ENCODE measurements at places on chromosomes 5 and 9. TPM values are rescaled to one million over a fixed set of nuclear protein-coding genes. Genes with fewer than 3 reads are reported as not detected.

- DNase-seq: no peak
- H3K4me3 ChIP-seq: no peak overlapping the region
- no peaks in the 10 kb centered on the region for H3K27me3 ChIP-seq
Observed at GRCh38 chr5:150299571-150300327, 3.0 kb downstream of the ARSI start.

- H3K4me1 ChIP-seq: peaks cover 65% of the 10 kb centered on the region
- peak overlapping the region; percentile 89 for H3K4me3 ChIP-seq
- no peaks in the 10 kb centered on the region for H3K27me3 ChIP-seq
- peak overlapping the region; percentile 99 for H3K27ac ChIP-seq
Observed at GRCh38 chr5:43041110-43041668, 1.1 kb upstream of the ANXA2R start.

The PCDHGA4 gene
- total RNA-seq: 0.72 TPM

The ST6GALNAC6 gene
- 54.3 TPM for total RNA-seq

DNA sequence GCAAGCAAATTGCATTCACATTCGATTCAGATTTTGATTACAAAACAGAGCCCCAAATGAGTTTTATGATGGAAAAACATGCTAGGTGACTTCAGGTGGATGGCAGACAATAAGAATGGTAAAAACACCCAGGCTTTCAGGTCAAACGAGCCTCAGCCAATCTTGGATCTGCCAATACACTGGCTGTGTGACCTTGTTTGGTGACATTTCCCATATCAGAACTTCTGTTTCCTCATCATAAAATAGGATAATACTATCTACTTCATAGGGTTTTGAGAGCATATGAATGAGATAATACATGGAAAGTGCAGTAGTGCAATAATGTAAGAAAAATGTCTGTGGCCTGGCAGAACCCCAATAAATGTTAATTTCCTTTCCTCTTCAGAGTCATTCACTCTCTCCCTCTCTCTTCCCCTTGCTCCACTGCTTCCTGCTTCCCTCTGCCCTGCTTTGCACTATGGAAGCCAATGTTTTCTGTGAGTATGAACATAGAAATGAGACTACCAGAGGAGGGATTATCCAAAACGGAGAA is 54.7 kb downstream of the SH3RF2 start:
- peaks cover 2% of the 10 kb centered on the region for H3K36me3 ChIP-seq
- no peak for DNase-seq
- H3K4me3 ChIP-seq: no peak overlapping the region
- no peaks in the 10 kb centered on the region for H3K27me3 ChIP-seq
- H3K4me1 ChIP-seq: no peaks in the 10 kb centered on the region

GRCh38 chr5:78698191-78698791 is 49.7 kb upstream of the LHFPL2 start:
- peak overlapping the region; percentile 66 for H3K27ac ChIP-seq
- peaks cover 7% of the 10 kb centered on the region for H3K36me3 ChIP-seq

GRCh38 chr9:124216474-124217176 is 41.1 kb upstream of the NEK6 start:
- H3K27me3 ChIP-seq: no peaks in the 10 kb centered on the region
- no peaks in the 10 kb centered on the region for H3K36me3 ChIP-seq
- no peak overlapping the region for H3K27ac ChIP-seq
- peaks cover 25% of the 10 kb centered on the region for H3K4me1 ChIP-seq
- peak; percentile 39 for DNase-seq
- H3K4me3 ChIP-seq: no peak overlapping the region

DNA sequence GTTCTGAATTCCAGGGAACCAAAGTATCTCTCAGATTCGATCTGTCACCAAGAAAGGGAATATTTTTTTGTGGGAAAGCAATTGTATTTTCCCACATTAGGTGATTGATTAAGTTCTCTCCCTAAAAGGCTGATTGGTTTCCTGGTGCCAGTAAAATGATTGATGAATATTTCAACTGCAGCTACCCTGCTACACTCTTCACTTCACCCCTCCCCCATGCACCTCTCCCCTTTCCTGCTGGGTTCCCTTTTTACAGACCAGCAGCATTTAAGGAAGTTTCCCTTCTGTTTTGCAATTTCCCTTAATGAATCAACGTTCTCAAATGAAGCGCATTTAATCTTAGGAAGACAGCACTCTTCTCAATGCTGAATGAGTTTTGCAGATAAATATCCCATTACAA is 13.1 kb downstream of the NR6A1 start:
- H3K4me3 ChIP-seq: no peak overlapping the region
- no peak overlapping the region for H3K27ac ChIP-seq
- H3K27me3 ChIP-seq: peaks cover 36% of the 10 kb centered on the region
- peaks cover 6% of the 10 kb centered on the region for H3K4me1 ChIP-seq
- no peaks in the 10 kb centered on the region for H3K36me3 ChIP-seq

DNA sequence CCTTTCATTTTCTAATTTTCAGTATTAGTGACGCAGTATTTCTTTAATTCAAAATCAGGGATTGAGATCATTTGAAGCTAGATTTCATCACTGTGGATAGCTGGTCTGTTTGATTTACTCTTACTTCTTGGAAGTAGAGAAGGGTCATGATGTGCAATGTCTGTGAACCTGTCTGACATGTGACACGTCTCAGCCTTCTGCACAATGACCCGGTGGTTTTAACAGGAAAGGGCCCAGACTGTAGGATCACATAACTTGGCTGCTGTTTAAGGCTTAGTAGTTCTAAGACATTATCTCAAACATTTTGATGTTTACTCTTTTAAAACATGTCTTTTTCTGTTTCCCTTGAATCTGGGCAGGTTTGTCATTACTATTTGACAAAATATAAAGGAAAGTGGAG is 823.3 kb upstream of the NUDT12 start:
- no peak overlapping the region for H3K27ac ChIP-seq
- no peaks in the 10 kb centered on the region for H3K36me3 ChIP-seq
- no peak overlapping the region for H3K4me3 ChIP-seq
- no peak for DNase-seq

- peaks cover 14% of the 10 kb centered on the region for H3K27me3 ChIP-seq
- no peak overlapping the region for H3K4me3 ChIP-seq
- peaks cover 37% of the 10 kb centered on the region for H3K4me1 ChIP-seq
- H3K36me3 ChIP-seq: no peaks in the 10 kb centered on the region
Observed at GRCh38 chr5:82570-82969, 9.4 kb upstream of the PLEKHG4B start.

- no peak overlapping the region for H3K4me3 ChIP-seq
- H3K27me3 ChIP-seq: no peaks in the 10 kb centered on the region
- no peak overlapping the region for H3K27ac ChIP-seq
- DNase-seq: no peak
- H3K4me1 ChIP-seq: peaks cover 18% of the 10 kb centered on the region
Observed at GRCh38 chr5:125370461-125371205, 624.2 kb upstream of the ZNF608 start.

- DNase-seq: no peak
- no peaks in the 10 kb centered on the region for H3K36me3 ChIP-seq
- peak overlapping the region; percentile 14 for H3K27ac ChIP-seq
Observed at GRCh38 chr9:1231998-1232919, 182.1 kb downstream of the DMRT2 start.

The LSM11 gene
- 9.9 TPM for total RNA-seq

DNA sequence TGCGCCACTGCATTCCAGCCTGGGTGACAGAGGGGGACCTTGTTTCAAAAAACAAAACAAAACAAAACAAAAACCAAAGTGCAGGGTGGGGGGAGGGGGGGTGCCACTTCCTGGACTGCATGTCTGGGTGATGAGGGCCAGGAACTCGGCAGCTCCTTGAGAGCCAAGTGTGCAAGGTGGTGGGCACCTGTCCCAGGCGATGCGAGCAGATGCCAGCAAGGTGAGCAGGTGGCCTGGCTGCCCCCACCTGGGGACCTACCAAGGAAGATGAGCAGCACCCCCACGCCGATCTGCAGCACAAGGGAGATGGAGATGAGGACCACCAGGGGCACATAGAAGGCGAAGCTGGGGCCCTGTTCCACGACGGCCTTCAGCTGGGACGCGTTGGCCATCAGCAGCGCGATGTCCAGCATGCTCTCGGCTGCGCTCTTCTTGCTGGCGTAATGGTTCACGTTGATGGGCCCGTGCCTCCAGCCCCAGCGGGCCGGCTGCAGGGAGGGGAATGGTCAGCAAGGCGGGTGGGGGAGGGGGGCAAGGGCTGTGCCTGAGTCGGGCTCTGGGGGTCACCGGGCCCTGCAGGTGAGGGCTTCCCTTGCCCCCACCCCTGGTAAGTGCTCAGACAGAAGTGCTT is 7.8 kb downstream of the NINJ1 start:
- H3K36me3 ChIP-seq: peaks cover 7% of the 10 kb centered on the region
- H3K27ac ChIP-seq: no peak overlapping the region
- H3K27me3 ChIP-seq: no peaks in the 10 kb centered on the region
- H3K4me3 ChIP-seq: no peak overlapping the region
- peaks cover 43% of the 10 kb centered on the region for H3K4me1 ChIP-seq

DNA sequence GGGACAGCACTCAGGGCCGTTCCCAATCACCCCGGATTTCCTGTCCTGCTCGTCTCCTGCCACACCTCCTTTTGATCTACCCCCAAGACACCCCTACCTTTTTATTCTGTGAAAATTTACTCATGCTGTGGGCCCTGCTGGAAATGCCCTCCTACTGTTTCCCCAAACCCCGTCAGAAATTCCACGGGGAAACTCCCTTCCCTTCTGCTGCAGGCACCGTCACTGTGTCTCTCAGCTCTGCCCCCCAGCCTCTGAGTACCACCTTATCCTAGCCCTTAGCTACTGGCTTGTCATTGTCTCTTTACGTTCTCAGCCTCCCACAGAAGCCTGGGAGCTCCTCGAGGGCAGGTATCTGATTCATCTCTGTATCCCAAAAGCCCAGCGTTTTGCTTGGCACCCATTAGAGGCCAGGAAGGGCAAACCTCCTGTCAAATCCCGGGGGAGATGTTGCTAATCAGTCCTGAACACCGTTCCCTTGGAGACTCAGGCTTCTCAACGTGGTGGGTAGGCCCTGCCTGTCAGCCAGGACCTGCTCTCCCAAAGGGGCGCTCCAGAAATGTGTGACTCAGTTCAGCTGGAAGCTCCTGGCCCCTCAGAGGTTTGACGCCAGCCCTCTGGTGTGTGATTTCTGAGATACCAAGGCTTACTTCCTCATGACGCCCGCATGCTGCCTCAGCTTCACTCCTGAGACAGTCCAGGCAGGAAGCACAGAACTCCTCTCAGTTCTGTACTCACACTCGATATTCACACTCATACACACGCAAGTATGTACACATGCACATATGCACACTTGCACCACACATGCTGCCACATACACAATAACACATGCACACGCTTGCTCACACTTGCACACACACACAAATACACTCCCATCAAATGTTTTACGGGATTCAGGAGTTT is 50.7 kb upstream of the GRHPR start:
- H3K4me1 ChIP-seq: peaks cover 13% of the 10 kb centered on the region
- peaks cover 6% of the 10 kb centered on the region for H3K27me3 ChIP-seq
- no peak overlapping the region for H3K27ac ChIP-seq
- no peak overlapping the region for H3K4me3 ChIP-seq
- no peak for DNase-seq

- H3K36me3 ChIP-seq: no peaks in the 10 kb centered on the region
- no peaks in the 10 kb centered on the region for H3K4me1 ChIP-seq
- H3K27me3 ChIP-seq: no peaks in the 10 kb centered on the region
- no peak overlapping the region for H3K4me3 ChIP-seq
- H3K27ac ChIP-seq: no peak overlapping the region
- no peak for DNase-seq
Observed at GRCh38 chr5:118832974-118833373, 155.4 kb downstream of the DTWD2 start.

DNA sequence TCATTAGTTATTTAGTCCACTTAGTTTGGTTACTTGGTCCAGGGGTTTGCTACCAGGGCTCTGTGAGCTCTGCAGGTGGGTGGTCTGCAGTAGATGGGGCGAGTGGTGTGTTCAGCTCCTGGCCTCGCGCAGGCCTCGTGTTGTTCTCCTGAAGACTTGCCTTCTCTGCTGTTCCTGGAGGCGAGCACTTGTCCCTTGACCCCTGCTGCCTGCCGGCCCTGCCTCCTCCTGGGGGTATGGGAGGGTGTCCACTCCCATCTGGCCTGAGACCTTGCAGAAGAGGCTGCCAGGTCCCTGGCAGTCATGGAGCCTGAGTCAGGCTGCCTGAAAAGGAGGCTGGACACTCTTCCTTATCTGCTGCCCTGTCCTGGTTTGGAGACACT is 137.0 kb downstream of the CACNA1B start:
- H3K4me1 ChIP-seq: no peaks in the 10 kb centered on the region
- no peak for DNase-seq
- no peak overlapping the region for H3K4me3 ChIP-seq
- peaks cover 20% of the 10 kb centered on the region for H3K27me3 ChIP-seq
- H3K27ac ChIP-seq: no peak overlapping the region

DNA sequence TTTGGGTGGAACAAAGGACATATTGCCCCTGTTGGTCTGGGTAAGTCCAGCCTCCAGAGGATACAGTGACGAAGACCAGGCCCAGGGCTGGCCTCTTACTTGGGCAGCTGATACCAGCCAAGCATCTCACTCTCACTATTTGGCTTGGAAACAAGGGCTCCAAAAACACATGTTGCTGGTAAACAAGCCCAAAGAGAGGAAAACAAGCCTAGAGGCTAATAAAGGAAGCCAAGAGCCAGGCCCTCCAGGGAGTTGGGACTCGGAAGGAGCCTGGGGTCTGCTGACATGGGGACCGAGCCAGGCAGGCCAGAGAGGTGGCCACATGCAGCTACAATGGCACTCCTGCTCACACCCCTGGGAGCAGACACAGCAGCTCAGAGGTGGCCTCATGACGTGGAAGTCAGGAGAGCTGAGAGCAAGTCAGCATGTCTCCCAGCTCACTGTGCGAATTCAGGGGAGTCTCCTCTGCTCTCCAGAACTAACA is 5.7 kb downstream of the SPARC start:
- H3K36me3 ChIP-seq: peaks cover 59% of the 10 kb centered on the region
- H3K4me1 ChIP-seq: peaks cover 82% of the 10 kb centered on the region
- H3K4me3 ChIP-seq: peak overlapping the region; percentile 96
- H3K27me3 ChIP-seq: no peaks in the 10 kb centered on the region
- DNase-seq: no peak

DNA sequence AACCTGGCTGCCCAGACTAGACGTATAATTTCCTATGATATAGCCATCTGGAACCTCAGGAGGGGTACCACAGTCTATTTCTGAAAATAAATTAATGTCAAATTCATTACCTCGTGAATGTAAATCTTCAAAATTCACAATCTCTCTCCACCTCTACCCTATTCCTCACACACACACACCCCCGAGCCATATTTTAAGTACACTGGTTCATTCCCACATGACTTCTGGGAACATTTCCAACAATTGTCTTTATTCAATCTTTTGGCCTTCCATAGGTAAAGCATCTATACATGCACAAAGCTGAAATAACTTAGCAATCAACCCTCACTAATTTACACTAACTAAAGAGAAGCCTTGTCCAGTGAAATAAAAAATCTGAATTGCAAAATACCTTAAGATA is 32.7 kb downstream of the SUSD1 start:
- no peak overlapping the region for H3K27ac ChIP-seq
- H3K36me3 ChIP-seq: peaks cover 9% of the 10 kb centered on the region
- no peak for DNase-seq
- no peaks in the 10 kb centered on the region for H3K27me3 ChIP-seq
